ENCODE measurements at places on chromosomes 5 and 9.

DNA sequence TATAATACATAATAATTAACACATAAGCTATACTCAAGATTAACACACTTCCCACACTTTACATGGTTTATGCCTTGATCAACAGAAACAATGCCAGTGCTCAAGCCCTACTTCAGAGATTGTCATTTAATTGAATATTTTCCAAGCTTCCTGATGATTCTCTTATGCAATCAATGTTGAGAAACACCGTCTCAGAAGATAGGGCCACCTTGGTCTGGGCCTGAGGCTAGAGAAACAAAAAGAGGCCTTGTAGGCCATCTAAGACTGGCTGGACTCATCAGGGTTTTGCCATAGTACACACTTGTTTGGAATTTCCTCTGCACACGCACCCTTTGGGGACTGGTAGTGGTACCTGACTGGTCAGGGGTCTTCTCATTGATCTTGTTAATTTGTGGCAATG lies 16.3 kb downstream of the C9orf152 start:
- no peak for DNase-seq

- no peak for DNase-seq
These were observed 37.3 kb downstream of the PALM2AKAP2 start for GRCh38 chr9:109817146-109817845.

DNA sequence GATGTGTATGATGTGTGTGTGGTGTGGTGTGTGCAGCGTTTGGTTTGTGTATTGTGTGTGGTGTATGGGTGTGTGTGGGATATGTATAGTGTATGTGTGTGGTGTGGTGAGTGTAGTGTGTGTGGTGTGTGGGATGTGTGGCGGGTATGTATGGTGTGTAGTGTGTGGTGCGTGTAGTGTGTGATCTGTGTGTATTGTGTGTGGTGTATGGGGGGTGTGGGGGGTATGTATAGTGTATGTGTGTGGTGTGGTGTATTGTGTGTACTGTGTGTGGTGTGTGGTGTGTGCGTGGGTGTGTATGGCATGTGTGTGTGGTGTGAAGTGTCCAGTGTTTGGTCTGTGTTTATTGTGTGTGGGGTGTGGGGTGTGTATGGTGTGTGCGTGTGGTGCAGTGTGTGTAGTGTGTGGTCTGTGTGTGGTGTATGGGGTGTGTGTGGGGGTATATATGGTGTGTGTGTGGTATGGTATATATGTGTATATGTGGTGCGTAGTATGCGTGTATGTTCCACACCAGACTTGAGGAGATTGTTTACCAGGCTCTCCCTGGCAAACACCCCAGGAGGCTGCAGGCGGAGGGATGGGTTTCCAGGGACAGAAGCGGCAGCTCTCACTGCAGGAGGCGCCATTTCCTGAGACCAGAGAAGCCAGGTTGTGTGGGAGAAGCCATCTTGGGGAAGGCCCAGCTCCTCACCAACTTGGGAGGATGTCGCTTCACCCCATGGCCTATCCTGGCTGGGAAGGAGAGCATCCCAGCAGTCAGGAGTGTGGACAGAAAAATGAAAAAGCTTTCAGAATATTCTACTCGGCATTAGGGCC lies 138.1 kb downstream of the NXNL2 start:
- DNase-seq: no peak

DNA sequence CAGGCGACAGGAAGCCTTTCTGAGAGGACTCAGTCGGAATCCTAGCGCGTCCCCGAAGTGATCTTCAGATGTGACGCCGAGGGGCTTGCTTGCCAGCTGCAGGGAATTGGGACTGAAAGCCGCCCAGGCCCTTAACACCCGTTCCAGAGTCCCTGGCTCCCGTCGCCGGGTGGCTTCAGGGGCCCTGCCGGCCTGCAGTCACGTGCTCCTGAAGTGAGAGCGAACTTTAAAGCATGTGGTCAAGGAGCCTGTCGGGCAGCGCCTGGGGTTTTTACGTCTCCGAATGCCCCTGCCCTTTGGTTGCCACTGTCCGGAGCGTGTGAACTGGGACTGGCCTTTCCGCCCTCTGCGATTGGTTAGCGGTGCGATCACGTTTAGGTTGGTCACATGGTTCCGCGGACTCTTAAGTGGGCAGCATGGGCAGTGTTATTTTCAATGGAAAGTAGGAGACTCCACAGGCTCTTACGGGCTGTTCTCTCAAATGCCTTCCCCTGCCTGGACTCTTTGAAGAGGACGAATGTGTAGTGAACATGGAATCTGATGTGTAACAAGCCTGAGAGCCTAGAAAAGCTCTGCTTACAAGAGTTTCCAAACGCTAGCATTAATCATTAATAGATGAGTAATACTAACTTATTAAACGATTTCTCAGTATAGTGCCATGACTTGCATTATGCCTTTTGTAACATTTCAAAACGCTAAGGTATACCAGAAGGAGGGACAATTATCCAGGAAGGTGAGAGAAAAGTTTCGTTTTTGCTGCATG lies 1.9 kb downstream of the VLDLR start:
- no peak for DNase-seq

DNA sequence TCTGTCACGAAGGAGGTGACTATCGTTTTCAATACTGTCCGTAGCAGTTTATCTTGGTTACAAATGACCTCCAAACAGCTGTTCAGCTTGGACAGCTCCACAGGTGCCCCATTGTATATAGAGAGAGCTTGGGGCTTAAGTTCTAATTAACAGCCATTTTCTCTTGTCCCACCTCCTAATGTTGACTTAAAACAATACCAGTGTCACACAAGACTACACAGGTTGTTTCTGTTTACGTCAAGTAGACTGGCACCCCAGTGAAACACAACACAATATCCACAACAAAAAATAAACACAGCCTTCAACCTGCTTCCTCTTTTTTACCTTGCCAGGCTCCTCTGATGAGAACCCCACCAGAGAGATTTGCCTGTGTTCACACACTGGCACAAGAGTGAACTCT lies 39.8 kb upstream of the TLE1 start:
- DNase-seq: no peak

- DNase-seq: no peak
These were observed 281.0 kb downstream of the EFNA5 start for GRCh38 chr5:107389775-107390148.

DNA sequence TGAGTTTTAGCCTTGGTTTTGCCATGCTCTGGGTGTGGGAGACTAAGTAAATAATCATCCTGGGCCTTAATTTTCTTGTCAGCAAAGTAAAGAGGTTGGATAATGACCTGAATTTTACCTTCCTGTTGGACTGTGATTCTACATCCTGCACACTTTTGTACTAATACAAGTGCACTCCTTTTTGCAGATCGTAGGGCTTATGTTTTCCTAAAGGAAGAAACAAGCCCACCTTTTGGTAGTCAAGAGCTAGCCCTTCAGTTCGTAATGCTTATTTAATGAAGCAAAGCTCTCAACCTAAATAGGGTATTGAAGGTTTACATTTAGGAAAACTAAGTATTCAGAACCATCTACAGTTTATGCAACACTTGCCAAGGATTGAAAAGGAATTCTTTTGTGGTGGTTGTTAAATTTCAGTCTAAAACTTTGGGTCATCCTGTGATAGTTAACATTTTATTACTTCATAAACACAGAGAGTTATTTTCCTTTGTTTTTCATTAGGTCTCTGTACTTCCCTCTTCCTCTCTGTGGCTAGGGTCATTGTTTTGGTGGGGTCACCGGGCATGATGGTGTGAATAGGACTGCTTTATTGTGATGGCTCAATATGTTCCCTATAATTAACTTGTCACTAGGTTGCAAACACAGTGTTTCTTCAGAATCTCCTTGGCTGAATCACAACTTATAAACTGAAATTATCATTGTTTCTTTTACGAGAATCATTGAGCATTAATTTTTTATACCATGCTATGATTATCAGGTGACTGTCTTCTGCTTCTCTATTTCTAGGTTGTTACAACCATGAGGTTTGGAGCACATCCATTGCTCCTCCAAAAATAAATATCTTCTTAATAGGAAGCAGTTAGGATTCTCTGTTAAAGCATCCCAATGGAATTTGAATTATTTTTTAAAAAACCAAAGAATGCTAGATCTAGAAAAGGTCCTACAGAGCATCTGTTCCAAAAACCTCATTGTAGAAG lies 28.5 kb downstream of the SPINK5 start:
- no peak for DNase-seq

DNA sequence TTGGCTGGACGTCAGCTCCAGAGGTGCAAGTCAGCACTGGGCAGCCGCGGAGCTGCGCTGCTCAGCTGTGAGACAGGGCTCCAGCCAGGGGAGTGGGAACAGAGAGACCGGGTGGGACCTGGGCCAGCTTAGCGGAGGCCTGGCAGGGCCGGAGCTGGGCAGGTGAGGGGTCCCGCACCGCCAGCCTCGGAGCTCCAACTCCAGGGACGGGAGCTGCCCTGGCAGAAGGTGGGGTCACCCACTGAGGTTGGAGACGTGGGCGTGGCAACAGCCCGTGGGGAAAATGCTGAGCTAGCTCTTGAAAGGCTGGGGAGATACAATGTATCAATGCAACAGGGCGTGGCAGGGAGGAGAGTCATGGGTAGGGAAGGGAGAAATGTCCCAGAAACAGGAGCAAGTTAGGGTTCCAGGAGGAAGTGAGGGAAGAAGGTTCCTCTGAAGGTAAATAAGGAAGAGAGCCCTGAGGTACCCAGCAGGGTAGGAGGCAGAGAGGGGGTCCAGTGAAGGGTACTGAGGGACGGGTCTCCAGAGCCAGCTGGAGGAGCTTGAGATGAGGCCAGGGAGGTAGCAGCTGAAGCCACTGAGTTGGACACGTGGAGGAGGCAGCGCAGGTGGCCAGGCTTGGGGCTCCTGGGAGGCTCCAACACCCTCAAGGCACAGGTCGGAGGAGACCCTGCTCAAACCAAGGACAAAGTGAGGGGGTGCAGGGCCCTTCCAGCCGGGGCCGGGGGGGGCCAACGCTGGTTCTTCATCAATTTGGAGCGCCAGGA lies 736 bp upstream of the NKD2 start:
- DNase-seq: no peak

- no peak for DNase-seq
These were observed 323.5 kb downstream of the LRRC70 start for GRCh38 chr5:62902126-62902525.

DNA sequence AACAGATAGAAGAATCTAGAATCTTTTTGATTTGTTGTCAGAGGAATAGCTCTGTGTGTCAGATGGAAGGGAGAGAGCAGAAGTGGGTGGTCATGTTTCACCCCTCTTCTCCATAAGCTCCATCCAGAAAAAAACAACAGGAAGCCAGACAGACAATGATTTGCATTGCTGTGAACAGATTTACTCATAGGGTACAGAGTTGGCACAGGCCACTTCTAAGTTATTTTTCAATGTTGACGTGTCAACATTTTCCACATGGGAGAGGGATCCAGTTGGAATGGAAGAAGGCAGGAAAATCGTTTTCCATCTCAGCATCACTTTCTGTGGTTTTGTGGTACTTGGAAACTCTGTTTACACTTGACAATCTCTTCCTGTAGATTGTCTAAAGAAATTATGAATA lies 86.7 kb downstream of the INSYN2B start:
- DNase-seq: no peak

DNA sequence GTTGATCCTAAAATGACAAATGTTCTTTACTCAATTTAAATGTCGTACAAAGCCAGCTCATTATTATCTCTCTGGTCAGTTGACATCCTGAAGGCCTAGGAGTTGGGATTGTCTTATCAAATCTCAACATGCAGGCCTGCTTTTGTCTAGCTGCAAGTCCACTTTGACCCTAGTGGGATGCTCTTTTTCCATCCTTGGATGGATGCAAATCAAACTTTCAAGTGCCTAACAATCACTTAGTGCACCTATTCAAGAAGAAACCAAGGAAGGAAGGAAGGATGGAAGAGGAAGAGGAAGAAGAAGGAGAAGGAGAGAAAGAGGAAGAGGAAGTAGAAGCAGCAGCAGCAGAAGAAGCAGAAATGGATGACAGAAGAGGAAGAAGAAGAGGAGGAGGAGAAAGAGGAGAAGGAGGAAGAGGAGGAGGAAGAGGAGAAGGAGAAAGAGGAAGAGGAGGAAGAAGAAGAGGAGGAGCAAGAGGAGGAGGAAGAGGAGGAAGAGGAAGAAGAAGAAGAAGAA lies 109.6 kb downstream of the PIK3R1 start:
- DNase-seq: no peak

- no peak for DNase-seq
These were observed 916.3 kb upstream of the WWC1 start for GRCh38 chr5:167375125-167375524.

DNA sequence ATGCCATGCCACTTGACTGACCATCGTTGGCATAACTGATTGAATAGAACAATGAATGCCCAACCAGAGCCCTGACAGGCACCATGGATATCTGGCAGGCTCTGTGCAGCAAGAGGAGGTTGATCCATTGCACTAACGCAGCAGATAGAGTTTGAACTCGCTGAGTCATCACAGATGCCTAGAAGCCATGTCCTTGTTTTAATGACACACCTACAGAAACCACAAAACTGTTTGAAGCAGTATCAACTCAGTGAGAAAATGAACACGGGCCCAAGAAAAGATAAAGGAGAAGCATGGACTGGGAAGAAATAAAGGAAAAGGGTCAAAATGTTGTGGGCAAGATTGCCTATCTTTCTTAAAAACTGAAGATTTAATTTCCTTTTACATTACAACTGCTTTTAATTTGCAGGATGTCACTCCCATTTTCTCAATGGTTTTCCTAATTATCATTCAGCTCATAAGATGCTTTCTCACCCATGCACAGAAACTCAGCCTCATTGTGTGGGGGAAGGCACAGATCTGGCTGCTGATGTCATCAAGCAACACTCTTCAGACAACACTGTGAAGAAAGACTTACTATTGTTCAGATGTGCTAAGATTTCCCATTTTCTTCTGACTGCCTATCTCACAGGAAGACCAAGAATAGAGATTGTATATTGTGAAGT lies 129.0 kb downstream of the PIK3R1 start:
- no peak for DNase-seq

DNA sequence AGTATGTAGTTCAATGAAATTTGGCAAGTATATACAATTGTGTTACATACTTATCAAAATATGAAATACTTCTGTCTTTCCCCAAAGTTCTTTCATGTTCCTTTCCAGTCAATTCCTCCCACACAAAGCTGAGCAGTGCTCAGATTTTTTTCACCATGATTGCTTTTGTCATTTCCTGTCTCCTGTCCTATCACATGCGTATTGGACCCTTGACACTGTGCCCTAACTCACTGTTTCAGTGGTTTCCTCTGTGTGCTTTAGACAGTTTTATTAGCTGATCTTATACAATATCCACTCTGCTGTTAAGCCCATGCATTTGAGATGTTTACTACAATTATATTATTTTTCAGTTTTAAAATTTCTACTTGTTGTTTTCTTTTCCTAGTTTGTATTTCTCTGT lies 463.6 kb upstream of the MEF2C start:
- no peak for DNase-seq

DNA sequence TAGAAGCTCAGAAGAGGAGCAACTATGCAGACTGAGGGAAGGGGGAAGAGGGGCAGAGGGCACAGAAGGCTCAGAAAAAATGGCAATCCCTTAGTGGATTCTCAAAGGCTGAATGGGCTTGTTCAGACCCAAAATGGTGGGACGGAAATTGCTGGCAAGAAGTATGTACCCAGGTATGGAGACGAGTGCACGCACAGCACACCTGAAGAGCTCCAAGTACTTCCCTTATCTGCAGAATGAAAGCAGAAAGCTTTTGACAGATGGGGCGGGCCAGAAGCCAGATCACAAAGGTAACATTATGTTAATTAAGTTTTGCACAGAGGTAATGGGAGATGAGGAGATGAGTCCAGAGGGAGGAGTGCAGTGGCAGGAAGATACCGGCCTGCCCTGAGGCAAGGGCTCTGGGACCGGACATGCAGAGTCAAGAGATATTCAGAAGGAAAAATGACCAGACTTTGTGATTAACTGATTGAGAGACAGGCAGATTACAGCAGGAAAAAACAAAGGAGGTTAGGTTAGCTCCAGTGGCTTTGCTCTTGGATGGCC lies 138.1 kb upstream of the PIK3R1 start:
- no peak for DNase-seq
